ENCODE measurements at places on chromosomes 2 and 18. TPM values are rescaled to one million over a fixed set of nuclear protein-coding genes. Genes with fewer than 3 reads are reported as not detected.

- peak; percentile 70 for DNase-seq
Measured at GRCh38 chr2:210577263-210578071, 21.1 kb downstream of the CPS1 start.

GRCh38 chr2:82656420-82656819 lies 1802.7 kb downstream of the SUCLG1 start:
- DNase-seq = no peak

- DNase-seq = peak; percentile 92
Measured at GRCh38 chr2:69017080-69017479, 4.1 kb downstream of the ANTXR1 start.

DNA sequence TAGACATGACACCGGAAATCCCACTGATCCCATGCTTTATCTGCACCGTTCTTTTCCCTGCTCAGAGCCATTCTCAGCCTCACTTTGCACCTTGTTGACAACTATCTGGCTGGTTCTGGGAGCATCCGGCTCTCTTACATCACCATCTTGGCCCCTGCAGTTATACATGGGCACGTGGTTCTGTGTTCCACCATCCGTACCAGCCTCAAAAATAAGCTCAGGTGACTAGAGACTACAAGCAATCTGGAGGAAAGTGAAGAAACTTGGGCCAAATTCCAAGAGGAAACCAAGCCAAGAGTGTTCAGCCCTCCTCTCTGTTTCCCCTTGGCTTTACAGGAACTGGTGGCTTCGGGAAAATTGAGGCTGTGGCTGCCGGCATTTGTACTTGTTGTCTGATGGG lies 244.6 kb upstream of the ACVR2A start:
- DNase-seq = no peak

GRCh38 chr2:216807857-216808272 lies 52.0 kb downstream of the TNP1 start:
- DNase-seq = peak; percentile 18

IL1F10 gene
- not detected for total RNA-seq

SLC40A1 gene
- not detected for total RNA-seq

ARHGAP28 gene
- 0.63 TPM for total RNA-seq

MYL1 gene
- total RNA-seq = not detected
